ENCODE measurements at places on chromosomes 7 and 10.

- DNase-seq: no peak
Measured at GRCh38 chr10:114713525-114714090, 55.5 kb upstream of the ABLIM1 start.

DNA sequence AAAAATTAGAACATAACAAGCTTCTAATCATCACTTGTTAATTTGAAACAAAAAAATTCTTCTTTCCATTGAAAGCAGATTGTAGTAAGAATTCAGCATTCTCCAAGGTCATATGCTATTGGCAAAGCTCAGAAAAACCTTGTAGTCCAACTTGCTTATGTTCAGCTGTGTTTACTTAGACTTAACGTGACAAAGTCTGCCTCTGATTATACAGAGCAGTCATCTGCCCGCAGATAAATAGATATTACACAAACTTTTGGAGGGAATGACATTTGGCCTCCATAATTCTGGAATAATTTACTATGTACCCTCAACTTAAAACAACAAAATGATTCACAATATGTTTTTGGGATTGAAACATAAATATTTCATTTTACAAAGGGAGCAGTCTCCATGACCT, 45.8 kb downstream of the MKX start:
- no peak for DNase-seq

DNA sequence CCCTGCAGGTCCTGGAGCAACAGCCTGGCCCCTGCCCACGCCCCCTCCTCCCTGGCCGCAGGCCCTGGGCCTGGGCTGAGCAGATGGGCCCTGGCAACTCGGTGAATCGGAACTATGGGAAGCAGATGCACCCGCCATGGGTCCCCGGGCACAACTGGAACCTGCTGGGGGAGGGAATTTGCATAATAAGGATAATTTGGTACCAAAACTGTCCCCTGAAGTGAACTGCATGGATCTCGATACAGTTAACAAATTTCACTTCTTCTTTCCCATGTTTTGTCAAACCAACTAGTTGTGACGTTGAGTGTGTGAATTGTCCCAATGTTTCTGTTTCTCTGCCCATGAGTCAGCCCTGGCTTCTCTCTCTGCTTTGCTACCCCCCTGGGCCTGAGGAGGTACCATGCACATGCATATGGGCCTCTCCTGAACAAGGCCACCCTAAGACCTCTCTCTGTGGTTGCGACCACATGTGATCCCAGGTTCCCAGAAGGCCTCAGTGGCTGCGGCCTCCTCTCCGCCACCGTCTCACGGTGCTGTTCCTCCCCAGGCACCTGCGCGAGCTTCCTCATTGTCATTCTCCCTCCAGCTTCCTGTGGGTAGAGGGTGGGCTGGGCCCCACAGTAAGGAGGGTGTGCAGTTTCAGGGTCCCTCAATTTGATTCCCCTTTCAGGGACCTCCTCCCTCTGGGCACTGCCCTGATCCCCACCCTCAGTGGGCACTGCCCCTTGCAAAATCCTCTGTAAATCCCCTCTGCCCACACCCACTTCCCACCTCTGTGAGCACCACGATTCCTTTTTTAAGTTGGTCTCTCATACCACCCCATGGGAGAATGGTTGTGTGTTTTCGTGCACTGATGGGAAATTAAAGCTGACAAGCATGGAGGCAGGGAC, 40.0 kb downstream of the FIGNL1 start:
- DNase-seq: no peak

GRCh38 chr10:93334901-93335327, 147.2 kb downstream of the MYOF start:
- DNase-seq: no peak

DNA sequence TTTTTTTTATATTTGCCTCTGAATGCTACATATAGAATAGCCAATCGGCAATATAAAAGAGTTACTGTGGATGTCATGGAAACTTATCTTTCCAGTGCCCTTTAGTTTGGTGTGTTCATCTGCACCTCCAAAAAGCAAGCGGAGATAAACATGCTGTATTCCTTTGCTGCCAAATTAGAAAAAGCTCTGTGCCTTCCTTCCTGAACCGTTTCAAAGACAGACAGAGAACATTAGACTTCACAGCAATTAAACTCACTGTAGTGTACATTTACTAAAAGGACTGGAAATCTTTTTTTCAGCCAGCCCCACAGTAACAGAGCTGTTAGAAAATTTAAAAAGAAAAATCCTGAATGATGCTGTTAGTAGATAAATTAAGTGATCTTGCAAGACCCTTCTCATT, 707.5 kb downstream of the LRMDA start:
- DNase-seq: no peak

DNA sequence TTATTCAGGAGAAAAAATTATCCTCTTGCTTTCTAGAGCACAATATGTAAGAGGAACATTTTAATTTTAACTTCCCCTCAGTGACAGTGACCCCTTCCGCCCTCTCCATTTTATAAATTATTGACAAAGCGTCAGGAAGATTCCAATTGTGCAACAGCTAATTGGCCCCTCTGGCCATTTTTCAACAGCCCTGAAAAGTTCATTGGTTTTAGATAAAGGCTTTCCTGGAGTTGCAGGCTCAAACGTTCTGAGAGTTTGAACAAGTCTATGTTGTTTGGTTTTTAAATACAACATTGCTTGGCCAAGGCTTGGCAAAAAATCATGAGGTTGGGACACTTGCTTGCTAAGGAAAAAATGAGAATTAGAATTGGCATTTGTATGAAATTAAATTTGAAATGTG, 422.2 kb upstream of the ANKRD30A start:
- no peak for DNase-seq

DNA sequence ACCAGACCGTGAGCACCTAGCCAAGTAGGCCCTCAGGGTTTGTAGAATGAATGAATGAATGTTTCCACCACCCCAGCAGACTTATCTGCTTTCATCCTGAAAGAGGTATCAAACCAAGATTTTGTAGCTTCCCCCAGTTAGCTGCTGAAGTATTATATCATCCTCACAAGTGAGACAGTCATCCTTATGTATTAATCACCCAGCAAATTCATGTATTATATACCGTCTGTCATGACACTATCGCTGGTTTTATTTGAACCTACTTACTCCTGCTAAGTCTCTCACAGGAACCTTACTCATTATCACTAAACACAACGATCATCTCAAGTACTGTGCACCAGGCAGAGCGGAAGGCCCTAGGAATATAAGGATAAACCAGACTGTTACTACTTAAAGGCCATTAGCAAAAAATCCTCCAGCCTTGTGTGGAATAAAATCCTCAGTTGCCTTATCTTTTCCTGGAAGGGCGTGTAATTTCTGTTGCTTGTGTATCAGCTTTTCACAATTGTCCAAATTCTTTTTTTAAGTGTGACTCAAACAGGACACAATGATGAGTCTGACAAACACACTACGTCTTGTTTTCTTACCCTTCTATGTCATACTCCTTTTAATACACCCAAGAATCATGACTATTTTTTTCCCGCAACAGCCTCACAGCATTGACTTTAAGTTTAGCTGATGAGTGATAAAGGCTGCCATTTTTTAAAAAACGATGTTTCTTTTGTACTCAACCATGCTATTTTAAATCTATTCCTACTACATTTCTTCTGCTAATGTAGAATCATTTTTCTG, 176.1 kb upstream of the KLF14 start:
- DNase-seq: no peak

Measured in muscle of arm (tissue), 14 donors.